Central memory CD8-positive, alpha-beta T cell (primary cell): ENCODE measurements at places on chromosomes 12 and 14.

GRCh38 chr12:4477129-4477528 lies 31.5 kb upstream of the FGF6 start:
- H3K36me3 ChIP-seq = no peaks in the 10 kb centered on the region
- no peak overlapping the region for H3K4me3 ChIP-seq
- peaks cover 59% of the 10 kb centered on the region for H3K27me3 ChIP-seq

DNA sequence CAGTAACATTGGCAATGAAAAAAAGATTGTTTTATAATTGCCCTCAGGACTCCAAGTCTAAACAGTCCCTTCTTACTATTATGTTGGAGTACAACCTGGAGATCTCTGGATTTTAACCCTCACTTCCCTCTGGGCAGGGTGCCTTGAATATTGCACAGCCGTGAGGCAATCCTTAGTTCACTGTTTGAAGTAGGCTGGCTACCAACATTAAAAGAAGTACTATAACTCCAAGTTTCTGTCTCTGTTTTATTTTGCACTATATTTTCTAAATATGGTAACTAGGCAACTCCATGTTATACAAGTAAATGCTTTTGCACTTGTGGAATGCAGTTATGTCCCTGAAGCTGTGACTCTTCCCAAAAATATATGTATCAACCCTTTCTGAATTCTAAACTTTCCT lies 490.7 kb downstream of the EGLN3 start:
- H3K27me3 ChIP-seq = no peaks in the 10 kb centered on the region
- no peak overlapping the region for H3K4me3 ChIP-seq
- no peak overlapping the region for H3K27ac ChIP-seq

- no peak overlapping the region for H3K4me3 ChIP-seq
- DNase-seq = no peak
- H3K4me1 ChIP-seq = peaks cover 59% of the 10 kb centered on the region
- H3K27ac ChIP-seq = no peak overlapping the region
Measured at GRCh38 chr12:109466821-109467220, 10.3 kb downstream of the KCTD10 start.

DNA sequence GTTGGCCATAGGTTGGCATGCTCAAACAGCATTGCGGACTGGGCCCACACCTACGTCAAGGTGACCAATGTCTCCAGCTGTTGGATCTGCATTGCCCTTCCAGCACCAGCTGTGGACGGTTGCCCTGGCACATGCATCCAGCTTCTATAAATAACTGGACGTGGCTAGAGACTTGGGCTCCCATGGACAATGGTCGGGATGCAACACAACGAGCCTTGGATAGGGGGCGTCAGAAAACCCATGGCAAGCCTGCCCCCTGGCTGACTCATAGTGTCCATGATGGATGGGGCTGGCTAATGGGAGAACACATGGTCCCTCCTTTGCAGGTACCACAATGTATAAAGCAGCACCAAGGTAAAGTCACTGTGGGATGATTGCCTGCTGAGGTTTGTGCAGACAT lies 331.6 kb upstream of the FAR2 start:
- H3K4me1 ChIP-seq = no peaks in the 10 kb centered on the region
- no peak overlapping the region for H3K4me3 ChIP-seq
- H3K27me3 ChIP-seq = no peaks in the 10 kb centered on the region
- no peaks in the 10 kb centered on the region for H3K36me3 ChIP-seq
- no peak overlapping the region for H3K27ac ChIP-seq

DNA sequence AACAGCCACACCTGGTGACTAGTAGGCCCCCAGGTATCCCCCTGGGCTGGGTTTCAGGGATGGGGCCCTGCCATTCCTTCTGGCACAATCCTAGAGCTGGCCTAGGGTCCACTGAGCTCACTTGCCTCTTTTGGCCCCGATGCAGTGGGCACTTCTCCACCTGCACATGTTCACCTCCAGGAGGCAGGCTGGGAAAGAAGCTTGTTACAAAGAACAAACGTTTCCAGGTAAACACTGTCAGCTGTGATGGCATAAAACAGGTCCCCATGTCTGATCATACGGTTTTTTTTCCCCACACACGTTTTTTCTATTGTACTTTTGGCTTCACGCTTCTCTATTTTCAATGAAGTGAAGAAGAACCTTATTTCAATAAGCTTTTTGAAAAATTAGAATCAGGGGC lies 15.8 kb upstream of the HVCN1 start:
- no peaks in the 10 kb centered on the region for H3K36me3 ChIP-seq
- H3K4me1 ChIP-seq = no peaks in the 10 kb centered on the region
- no peak overlapping the region for H3K27ac ChIP-seq
- no peaks in the 10 kb centered on the region for H3K27me3 ChIP-seq
- no peak for DNase-seq
- no peak overlapping the region for H3K4me3 ChIP-seq

DNA sequence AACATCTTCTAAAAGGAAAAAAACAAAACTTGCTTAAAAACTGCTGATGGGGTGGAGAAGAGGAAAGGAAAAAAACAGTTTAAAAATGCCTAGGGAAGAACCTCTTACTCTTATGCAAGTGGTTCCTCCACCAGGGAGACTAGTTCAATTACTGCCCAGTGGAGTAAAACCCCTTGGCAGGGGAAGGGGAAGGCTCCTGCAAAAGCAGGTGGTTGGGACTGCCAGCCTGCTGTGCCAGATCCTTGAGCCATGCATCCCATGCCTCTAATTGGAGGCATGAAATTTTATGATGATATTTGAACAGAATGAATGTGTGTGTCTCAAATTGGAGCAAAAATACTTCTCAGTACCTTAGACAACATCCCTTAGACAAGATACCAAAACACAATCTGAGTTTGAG lies 118.8 kb downstream of the FSCB start:
- no peaks in the 10 kb centered on the region for H3K4me1 ChIP-seq
- H3K27me3 ChIP-seq = no peaks in the 10 kb centered on the region
- H3K36me3 ChIP-seq = no peaks in the 10 kb centered on the region

DNA sequence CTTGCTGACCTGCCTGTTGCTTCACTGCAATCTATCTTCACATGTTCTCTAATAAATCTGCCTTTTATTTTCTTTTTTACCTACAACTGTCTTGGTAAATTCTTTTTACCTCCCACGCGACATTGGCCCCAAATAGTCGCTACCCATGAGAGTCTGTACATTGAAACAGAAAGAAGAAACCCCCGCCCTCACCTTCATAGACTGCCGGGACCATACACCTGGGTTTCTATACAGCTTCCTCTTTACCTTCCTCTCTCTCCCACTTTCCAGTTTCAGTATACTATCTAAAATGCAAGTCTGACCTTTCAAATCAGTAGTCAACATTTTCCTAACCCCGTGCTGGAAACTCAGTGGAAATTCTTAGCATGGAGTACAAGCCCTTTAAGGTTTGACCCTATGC lies 4.8 kb downstream of the SLC8A3 start:
- DNase-seq = no peak
- no peak overlapping the region for H3K4me3 ChIP-seq
- H3K27me3 ChIP-seq = peaks cover 6% of the 10 kb centered on the region
- peaks cover 7% of the 10 kb centered on the region for H3K4me1 ChIP-seq

- no peaks in the 10 kb centered on the region for H3K4me1 ChIP-seq
- no peaks in the 10 kb centered on the region for H3K36me3 ChIP-seq
- no peak for DNase-seq
- no peaks in the 10 kb centered on the region for H3K27me3 ChIP-seq
- no peak overlapping the region for H3K27ac ChIP-seq
Measured at GRCh38 chr14:37438444-37438843, 156.6 kb downstream of the FOXA1 start.

DNA sequence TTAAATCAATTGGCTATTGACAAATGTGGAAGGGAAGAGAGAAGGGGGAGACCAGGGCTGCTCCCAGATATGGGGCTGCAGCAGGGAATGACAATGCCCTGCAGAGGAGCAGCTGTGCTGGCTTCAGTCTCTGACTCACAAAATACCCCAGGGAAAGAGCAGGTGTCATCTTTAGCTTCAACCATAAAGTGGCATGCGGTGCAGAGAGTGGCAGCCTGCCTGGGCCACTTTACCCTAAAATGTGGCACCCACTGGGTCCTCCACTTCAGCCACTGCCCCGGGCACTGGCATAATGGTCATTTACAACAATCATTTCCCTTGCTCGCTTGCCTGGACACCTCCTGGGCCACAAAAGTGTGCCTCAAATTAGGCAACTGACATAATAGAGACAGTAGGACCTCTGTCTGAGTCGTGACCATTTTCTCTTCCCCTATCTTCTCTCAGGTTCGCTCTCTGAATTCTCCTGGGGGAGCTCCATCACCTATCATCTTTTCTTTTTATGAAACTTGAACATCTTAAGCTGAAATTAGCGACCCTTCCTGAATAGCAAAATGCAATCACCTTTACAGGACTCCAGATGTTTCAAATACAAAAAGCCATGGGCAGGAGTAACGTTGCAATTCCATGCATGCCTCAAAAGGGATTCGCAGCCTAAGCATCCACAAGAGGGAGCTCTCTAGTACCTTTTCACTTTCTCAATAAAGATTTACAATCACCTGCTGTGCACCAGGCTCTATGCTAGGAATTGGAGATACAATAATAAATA lies 179.9 kb upstream of the ATF7IP start:
- no peak overlapping the region for H3K4me3 ChIP-seq
- no peaks in the 10 kb centered on the region for H3K36me3 ChIP-seq
- DNase-seq = no peak

- no peak for DNase-seq
- H3K4me1 ChIP-seq = no peaks in the 10 kb centered on the region
- H3K36me3 ChIP-seq = no peaks in the 10 kb centered on the region
- no peak overlapping the region for H3K4me3 ChIP-seq
Measured at GRCh38 chr12:39047539-39048262, 142.3 kb upstream of the CPNE8 start.

DNA sequence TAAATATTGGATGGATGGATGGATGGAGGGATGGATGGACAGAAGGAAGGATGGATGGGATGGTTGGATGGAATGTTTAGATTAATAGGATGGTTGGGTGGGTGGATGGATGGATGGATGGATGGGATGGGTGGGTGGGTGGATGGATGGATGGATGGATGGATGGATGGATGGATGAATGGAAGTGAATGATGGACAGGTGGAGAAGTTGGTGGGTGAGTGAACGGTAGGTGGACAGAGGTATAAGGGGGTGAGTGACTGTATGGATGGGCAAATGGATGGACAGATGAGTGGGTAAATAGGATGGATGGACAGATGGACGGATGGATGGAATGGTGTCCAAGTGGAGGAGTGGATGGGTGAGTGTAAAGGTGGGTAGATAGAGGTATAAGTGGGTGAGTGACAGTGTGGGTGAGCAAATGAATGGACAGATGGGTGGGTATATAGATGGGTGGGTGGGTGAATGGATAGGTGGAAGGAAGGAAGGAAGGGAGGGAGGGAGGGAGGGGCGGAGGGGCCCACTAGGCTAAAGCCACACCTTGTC lies 41.9 kb downstream of the HRK start:
- H3K4me3 ChIP-seq = no peak overlapping the region
- no peaks in the 10 kb centered on the region for H3K4me1 ChIP-seq
- no peak for DNase-seq
- H3K36me3 ChIP-seq = peaks cover 1% of the 10 kb centered on the region

DNA sequence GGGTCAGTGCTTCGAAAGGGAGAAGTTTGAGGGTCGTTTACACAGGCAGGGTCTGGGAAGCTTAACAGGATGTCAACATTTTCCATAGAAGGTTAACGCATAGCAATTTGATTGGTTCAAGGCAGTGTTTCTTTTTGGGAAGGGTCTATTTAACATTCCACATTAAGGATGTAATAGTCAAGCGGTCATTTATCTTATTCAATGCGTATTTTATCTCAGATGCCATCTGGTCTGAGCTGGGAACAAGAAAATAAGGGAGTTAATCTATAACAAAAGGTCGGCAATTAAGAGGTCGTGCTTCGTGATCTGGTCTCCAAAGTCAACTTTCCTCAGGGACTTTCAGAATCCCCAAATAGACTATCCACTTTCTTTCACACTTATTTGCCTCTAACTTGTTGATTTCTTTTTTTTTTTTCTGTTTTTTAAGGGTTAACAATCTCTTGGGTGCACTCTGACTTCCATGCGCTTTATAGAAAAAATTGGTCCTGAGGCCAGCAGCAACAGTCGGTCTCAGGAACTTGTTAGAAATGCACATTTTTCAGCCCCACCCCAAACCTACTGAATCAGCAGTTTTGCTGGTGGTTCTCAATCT lies 550 bp upstream of the RESF1 start:
- H3K27me3 ChIP-seq = no peaks in the 10 kb centered on the region
- peaks cover 41% of the 10 kb centered on the region for H3K36me3 ChIP-seq
- peak overlapping the region; percentile 94 for H3K4me3 ChIP-seq
- H3K4me1 ChIP-seq = peaks cover 67% of the 10 kb centered on the region
- DNase-seq = no peak

GRCh38 chr12:26157001-26157400 lies 32.2 kb upstream of the BHLHE41 start:
- no peaks in the 10 kb centered on the region for H3K36me3 ChIP-seq
- DNase-seq = no peak
- peaks cover 58% of the 10 kb centered on the region for H3K27me3 ChIP-seq
- H3K4me1 ChIP-seq = no peaks in the 10 kb centered on the region
- no peak overlapping the region for H3K4me3 ChIP-seq

- no peak overlapping the region for H3K4me3 ChIP-seq
- no peaks in the 10 kb centered on the region for H3K4me1 ChIP-seq
- H3K36me3 ChIP-seq = peaks cover under 1% of the 10 kb centered on the region
- no peak overlapping the region for H3K27ac ChIP-seq
- no peak for DNase-seq
Measured at GRCh38 chr14:88868558-88869159, 44.2 kb downstream of the TTC8 start.

- H3K27ac ChIP-seq = peak overlapping the region; percentile 38
- DNase-seq = no peak
- H3K4me1 ChIP-seq = peaks cover 22% of the 10 kb centered on the region
- H3K27me3 ChIP-seq = no peaks in the 10 kb centered on the region
- H3K4me3 ChIP-seq = no peak overlapping the region
Measured at GRCh38 chr12:132449565-132450417, 40.2 kb upstream of the FBRSL1 start.

DNA sequence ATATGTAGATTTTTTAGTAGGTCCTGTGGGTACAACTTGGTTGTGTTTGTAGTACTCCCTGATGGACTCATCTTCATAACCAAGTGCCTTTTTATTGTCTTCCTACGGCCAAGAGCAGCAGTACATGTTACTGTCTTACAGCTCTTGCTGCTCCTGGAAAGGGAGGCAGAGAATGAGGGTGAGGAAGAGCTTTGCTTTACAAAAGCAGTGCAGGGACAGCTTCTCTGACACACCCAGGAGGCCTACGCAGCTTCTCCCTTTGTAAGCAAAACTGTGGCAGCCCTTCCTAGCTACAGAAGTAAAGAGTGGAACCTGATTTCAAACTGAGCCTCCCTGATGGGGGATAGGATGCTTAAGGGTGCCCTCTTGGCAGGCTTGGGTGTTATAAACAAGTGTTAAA lies 18.6 kb downstream of the MYRFL start:
- DNase-seq = no peak
- no peak overlapping the region for H3K4me3 ChIP-seq
- no peaks in the 10 kb centered on the region for H3K4me1 ChIP-seq
- peaks cover 2% of the 10 kb centered on the region for H3K36me3 ChIP-seq

GRCh38 chr12:68405343-68405781 lies 73.2 kb upstream of the MDM1 start:
- no peak for DNase-seq
- H3K4me1 ChIP-seq = peaks cover 20% of the 10 kb centered on the region
- no peak overlapping the region for H3K4me3 ChIP-seq
- H3K27ac ChIP-seq = no peak overlapping the region

GRCh38 chr14:29459969-29460560 lies 467.6 kb downstream of the PRKD1 start:
- H3K36me3 ChIP-seq = no peaks in the 10 kb centered on the region
- H3K4me1 ChIP-seq = no peaks in the 10 kb centered on the region
- no peak overlapping the region for H3K4me3 ChIP-seq
- no peak for DNase-seq
- H3K27ac ChIP-seq = no peak overlapping the region
